ENCODE measurements at places on chromosomes 3 and 15.
A peak's percentile ranks its signal among the peaks of the same experiment; 100 is the strongest.

DNA sequence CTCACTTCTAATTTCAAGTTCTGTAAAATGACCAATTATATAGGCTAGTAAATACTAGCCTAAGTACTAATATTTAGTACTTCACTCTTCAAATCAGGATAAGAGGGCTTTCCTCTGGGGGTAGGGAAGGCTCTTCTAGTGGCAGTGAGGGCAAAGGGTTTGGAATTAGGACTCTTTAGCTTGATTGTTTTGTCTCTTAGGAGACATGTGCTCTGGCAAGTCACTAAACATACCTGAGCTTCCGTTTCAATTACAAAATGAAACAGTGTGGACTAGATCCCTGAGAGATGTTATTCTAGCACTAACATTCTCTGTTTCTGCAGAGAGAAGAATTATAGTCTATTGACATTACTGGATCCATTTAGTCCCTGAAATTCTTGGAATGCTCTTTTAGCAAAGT is 71.5 kb downstream of the PCOLCE2 start:
- DNase-seq = no peak

DNA sequence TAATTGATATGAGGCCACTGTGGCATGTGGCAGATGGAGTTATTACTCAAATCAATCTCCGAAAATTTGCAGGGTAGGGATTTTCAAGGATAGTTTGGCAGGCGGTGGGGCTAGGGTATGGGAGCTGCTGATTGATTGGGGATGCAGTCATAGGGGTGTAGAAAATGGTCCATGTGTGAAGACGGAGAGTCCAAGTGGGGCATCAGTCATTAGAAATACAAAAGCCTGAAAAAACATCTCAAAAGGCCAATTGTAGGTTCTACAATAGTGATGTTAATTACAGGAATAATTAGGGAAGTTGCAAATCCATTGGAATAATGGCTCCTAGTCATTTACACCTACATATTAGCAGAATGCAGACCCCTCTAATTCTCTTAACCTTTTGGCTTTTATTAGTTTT is 4.9 kb downstream of the LEKR1 start:
- no peak for DNase-seq

DNA sequence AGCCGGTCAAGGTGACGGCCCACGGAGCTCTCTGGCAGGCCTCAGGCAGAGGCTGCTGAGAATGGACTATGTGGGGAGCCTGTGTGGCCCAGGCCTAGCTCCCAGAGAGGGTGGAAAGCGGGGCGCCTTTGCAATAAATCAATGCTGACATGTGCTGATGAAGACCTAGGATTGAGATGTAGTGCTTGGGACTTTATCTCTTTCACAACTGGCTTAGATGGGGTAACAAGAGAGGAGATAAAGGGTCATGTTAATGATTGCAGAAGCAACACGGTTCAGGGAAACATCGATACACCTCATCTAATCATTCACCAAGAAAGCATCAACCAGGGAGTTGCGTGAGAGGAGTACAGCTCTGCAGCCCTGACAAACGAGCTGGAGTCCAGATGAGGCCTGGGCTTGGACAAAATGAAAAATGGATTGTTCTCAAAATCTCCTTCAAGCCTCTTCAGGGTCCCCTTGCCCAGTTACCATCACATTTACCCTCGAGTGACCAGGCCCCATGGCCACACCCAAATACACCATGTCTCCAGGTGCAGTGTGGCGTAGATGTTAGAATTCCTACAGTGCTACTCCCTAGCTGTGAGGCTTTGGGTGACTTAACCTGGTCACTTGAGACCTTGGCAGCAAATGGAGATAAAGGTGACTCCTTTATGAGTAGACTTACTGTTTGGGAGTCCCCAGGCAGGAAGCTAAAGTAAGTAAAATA is 146.4 kb upstream of the LIPC start:
- DNase-seq = no peak

DNA sequence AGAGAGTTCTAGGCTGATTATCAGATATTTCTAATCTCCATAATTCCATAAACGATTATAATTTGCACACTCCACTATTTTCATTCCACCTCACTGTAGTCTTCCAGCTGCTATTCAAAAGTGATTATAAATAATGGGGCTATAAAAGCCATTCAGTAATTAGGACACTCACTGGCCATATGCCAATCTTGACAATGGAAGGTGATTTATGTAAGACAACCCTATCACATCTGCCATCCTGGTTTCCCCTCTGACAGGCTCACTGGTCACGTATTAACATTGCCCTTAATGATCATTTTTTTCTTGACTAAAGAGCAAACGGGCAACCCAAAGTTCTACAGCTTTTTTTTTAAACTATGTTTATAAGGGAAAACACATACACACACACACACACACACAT is 402.4 kb downstream of the MAGI1 start:
- no peak for DNase-seq

DNA sequence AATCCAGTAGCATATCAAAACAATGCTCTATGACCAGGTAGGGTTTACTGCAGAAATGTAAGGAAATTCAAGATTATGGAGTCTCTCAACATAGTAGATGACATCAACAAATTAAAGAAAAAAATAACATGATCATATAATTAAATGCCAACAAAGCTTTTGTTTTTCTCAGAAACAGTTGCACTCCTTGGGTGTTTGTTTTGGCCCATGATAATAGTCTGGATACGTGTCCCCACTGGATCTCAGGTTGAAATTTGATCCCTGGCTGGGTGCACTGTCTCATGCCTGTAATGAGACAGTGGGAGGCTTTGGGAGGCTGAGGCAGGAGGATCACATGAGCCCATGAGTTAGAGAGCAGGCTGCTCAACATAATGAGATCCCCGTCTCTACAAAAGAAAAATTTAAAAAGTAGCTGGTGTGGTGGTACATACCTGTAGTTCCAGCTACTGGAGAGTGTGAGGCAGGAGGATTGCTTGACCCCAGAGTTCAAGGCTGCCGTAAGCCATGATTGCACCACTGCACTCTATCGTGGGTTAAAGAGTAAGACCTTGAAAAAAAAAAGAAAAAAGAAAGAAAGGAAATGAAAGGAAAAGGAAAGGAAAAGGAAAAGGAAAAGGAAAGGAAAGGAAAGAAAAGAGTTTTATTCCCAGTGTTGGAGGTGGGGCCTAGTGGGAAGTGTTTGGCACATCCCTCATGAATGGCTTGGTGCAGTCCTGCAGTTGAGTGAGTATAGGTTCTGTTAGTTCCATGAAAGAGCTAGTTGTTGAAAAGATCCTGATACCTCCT is 53.3 kb upstream of the FOXB1 start:
- DNase-seq = no peak

DNA sequence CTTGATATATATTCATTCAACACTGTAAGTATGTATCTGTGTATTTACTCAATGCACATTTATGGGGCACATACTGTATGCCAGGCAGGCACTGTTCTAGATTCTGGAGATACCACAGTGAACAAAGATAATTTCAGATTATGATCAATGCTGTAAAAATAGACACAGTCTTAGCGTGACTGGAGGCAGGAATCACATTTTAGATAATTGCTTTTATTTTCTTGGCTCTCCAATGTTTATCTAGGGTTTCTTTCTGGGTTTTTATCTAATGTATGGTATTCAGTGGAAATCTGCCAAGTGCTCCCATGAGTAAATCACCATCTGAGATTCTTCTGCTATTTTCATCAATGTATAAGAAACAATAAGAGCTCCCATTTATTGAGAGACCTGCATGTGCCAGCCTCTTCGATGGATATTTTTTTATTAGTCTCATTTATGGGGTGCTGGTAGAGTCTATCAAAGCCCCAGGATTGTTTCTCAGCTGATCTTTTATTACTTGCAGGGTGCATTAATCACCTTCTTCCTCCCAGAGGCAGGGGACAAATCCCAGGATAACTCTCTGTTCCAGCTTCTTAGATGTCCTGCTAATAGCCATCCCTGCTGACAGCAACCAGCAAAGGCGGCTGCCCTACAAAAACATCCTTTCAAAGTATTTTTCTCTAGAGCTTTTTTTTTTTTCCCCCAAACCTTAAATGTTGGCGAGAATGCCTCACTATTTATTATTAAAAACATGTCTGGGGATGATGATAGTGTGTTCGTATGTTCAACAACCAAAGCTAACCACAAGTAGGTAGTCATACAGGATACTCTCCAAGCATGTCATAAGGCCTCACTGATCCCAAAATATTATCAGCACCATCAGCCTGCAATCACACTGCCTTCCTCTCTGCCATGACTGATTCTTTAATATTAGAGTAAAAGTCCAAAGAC is 331.0 kb upstream of the RASGRP1 start:
- peak; percentile 46 for DNase-seq

DNA sequence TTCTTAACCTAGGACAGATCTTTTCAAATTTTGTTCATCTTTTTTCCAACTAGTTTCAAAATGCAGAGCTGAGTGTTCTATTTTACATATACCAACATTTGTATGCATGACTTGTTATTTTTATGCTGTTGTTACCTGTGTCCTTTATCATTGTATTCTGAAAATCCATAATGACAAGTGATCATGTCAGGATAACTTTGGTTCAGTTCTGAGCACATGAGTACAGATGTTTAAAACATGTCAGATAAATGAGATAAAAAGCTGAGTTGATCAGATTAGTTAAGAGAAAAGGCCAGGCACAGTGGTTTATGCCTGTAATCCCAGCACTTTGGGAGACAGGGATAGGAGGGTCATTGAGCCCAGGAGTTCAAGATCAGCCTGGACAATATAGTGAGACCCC is 204.9 kb downstream of the SSR3 start:
- no peak for DNase-seq

DNA sequence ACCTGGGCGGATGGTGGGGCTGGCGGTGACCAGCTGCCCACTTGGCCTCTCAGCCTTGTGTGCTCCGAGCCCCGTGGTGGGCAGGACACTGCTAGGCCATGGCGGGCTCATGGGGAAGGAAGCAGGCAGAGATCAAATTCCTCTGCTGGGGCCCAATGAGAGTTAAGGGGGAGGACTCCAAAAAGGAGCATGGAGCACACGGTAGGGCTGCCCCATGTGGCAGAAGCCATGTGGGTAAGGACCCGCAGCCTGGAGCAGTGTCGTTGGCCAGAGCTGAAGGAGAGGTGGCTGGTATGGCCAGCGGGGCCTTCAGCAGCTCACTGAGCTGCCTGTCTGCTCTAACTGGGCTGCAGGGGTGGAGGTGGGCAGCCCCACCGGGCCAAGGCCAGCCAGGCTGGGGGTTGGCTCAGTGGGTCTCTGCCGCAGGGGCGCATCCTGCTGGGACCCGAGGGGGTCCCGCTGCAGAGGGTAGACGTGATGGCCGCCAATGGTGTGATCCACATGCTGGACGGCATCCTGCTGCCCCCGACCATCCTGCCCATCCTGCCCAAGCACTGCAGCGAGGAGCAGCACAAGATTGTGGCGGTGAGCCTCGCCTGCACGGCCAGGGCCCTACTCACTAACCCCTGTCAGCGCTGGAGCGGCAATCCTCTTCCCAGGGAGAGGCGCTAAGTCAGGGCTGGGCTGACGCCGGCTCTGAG is 11.3 kb downstream of the STAB1 start:
- DNase-seq = no peak

DNA sequence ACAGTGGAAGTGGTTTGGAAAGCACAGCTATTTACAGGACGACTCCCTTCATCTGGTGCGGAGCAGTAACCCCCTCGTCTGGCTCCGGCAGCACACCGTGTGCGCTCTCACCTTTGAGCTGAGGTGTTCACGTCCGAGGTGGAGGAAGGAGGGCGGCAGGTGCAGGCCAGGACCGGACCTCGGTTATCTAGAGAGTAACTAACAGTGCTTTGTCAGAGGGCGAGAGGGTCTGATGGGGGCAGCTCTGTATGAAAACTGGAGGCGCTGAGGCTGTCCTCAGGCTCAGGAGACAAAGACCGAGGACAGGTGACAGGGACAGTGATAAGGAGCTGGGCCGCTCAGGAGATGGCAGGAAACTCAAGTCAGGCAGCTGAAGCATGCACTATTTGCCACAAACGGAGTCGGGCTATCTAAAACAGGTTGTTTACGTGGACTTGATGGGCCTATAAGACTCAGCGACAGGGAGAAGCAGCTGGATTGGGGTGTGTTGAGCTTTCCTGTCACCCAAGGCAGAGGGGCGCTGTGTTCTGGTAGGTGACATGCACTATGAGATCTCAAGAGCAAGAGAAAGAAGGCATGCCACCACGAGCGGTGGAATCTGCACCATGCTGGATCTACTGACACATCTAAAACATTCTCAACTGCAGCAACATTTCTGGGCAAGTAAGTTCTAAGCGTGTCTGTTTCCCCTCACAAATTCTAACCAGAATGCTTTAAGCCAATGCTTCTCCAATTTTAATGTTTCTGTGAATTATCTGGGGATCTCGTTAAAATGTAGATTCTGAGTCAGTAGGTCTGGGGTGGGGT is 155.2 kb downstream of the XXYLT1 start:
- no peak for DNase-seq

DNA sequence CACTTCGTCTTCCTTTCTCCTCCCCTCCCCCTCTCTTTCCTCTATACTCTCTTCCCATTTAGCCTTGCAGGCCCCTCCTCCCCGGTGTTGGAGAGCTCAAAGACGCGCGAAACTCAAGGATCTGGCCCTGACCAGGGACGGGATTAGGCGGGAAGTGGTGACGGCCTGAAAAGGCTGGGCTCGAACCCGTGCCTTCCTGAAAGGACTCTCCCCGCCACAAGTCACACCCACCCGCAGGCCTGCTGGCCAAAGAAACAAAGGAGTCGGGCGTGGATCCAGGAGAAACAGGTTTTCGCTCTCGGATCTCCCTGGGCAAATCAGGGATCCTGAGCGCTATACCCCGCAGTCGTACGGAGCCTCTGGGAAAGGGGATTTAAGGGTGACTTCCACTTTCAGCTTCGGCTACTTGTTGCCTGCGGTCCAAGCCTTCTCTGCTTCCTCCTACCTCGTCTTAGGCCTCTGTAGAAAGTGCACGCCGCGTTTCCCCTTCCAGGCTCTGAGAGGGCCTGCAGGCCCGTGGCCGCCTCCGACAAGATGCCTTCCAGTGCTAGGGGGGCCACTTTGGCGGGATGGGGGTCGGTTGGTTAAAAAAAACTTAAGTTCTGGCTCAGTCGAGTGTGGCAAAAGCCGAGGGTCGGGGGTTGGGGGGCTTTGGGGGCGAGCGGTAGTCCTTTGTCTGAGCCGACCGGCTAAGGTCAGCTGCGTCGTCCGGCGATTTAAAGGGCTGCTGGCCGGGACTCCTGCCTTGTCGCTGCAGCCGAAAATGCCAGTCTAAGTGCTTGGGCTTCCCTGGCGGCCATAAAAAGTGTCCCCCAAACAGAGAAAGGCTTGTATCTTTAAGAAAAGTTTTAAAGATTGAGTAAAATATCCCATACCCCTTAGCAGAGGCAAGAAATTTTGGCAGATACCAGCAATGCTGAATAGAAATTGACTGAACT is 8.2 kb downstream of the ZIC4 start:
- DNase-seq = no peak

- DNase-seq = no peak
Observed at GRCh38 chr3:87361271-87361670, 84.9 kb upstream of the POU1F1 start.

DNA sequence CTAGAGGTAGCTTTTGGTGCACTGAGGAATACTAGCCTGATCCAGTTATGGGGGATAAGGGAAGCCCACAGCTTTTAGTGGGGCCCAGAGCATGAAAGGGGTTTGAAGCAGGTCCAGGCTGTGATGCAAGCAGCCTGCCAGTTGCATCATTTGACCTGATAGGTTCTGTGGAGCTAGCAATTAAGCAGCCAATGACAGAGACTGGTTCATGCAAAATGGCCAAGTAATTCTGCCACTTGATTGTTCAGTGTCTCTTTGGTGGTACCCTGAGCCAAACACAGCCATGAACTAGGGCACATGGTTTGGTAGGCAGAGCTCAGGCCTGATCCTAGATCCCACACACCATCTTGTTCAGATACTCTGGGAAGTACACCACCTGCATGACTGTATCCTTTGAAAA is 91.0 kb upstream of the PRR23C start:
- no peak for DNase-seq

All from AG04450 (cell line).